ENCODE measurements at places on chromosomes 3 and 15. TPM values are rescaled to one million over a fixed set of nuclear protein-coding genes. Genes with fewer than 3 reads are reported as not detected.

SH2D7 gene
- total RNA-seq = not detected

DENND6A gene
- total RNA-seq = 69.8 TPM

DNAH12 gene
- total RNA-seq = 0.30 TPM

DCUN1D1 gene
- total RNA-seq = 62.0 TPM

B4GALT4 gene
- total RNA-seq = 48.8 TPM

IL5RA gene
- total RNA-seq = not detected

UROC1 gene
- total RNA-seq = not detected

SYNM gene
- 0.48 TPM for total RNA-seq

PRR20G gene
- total RNA-seq = not detected

IGSF11 gene
- total RNA-seq = not detected

WNT7A gene
- total RNA-seq = 0.45 TPM

AADAC gene
- total RNA-seq = not detected

CPNE4 gene
- not detected for total RNA-seq

AMOTL2 gene
- not detected for total RNA-seq

FBXL22 gene
- total RNA-seq = 0.65 TPM

TMEM40 gene
- total RNA-seq = 6.5 TPM

NTRK3 gene
- not detected for total RNA-seq

CLRN1 gene
- total RNA-seq = not detected

CCNB2 gene
- total RNA-seq = 1.1 TPM

HTR3E gene
- not detected for total RNA-seq

CLDN16 gene
- not detected for total RNA-seq

GADL1 gene
- not detected for total RNA-seq
